ENCODE measurements at places on chromosomes 4 and X. TPM values are rescaled to one million over a fixed set of nuclear protein-coding genes. Genes with fewer than 3 reads are reported as not detected.

- DNase-seq, result no peak
These were observed 457.5 kb upstream of the GNPDA2 start for GRCh38 chr4:45183905-45184304.

The TRPC5OS gene
- not detected for total RNA-seq

- DNase-seq, result peak; percentile 4
These were observed 94.4 kb downstream of the ABCB7 start for GRCh38 chrX:75061701-75062100.

DNA sequence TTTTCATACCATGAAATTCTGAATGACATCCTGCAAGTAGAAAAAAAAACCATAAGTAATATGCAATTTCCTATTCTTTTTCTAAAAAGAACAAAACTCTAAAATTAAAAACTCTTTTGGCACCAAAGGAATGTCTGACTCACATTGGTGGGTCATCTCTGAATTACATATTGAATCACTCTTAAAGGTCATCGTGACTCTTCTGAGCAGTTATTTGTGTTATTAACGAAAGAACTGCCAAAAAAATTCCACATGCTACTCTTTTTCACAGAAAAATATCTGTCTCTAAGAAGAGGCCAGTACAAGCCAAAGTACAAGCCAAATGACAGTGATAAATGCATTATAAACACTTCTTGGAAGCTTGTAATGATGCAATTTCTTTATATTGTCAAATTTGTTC lies 282.2 kb downstream of the GUCY2F start:
- DNase-seq, result no peak

DNA sequence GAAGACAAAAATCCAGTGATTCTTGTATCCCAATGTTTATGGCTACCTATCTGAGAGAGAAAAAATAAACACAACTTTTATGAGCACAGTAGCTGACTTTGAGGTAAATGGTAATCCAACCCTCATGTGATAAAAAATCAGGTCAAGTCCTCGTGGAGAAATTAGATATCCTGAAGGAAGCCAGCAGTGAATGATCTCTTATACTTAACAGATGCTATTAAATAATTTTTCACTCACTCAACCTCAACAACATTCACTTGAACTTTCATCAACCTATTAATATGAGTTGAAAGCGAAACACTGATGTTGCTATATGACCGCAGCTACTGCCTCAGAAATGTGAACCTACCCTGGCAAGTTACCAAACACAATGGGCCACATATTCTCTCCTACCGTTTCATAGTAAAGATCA lies 105.4 kb downstream of the GPC3 start:
- no peak for DNase-seq

GRCh38 chr4:67083496-67083895 lies 461.8 kb downstream of the CENPC start:
- no peak for DNase-seq
